Posterior cingulate gyrus (tissue), 11 donors: ENCODE measurements at places on chromosomes 3 and 15.

GRCh38 chr3:43071313-43071893, 34.5 kb downstream of the POMGNT2 start:
- no peak for DNase-seq

DNA sequence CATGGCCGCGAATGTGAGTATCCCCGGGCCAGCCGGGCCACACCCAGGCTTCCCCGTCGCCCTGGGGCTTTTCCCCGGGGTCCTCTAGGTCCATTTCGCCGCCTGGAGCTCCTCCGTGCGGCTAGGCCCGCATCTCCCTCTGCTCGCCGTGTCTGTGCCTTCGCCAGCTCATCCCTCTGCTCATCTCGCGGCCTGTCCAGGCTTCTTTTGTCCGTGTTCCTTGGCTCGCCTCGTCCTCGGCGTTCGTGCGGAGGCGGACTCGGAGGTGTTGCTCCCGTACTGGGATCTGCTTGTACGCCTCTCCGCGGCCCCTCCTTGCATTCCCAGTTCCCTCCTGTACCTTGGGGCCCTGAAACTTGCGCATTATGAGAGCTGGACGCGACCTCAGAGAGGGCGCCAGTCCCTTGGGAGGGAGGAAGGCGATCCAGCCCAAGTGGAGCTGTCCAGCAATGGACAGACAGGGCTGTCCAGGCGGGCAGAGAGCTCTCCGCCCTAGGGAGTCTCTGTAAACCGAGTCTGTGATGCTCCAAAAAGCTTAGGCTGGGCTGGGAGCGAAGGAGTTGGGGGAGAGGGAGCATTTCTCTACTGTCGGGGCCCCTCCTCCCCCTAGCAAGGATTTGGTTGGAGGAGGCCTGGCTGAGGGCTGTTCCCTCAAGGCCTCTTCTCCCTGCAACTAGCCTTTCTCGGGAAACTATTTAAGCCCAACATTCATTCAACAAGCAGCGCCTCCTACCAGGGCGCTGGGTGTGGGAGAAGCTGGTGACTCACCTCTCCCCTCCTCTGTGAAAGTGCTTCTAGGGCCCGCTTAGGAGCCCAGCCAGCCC, 553 bp downstream of the TMEM43 start:
- peak; percentile 42 for DNase-seq

- no peak for DNase-seq
Observed at GRCh38 chr3:58055314-58055713, 47.1 kb downstream of the FLNB start.

DNA sequence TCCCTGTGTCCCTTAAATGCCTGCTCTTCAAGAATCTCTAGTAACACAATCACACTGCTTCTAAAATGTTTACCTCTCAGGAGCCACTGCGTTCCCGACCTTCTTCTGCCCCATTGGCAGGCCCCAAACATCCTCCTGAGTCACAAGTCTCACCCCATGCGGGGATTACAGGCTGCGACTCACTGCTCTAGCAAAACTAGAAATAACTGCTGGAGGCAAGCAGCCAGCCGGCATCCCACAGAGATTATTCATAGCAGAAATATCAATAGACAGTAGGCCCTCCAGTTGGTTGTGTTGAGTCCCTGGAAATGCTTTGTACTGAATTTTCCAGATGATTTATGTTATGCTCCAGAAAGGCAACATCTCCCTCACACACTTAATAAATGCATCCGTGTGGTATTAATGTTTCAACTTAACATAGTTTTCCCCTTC, 64.8 kb downstream of the RFTN1 start:
- peak; percentile 51 for DNase-seq

- no peak for DNase-seq
Observed at GRCh38 chr3:123909785-123910184, 25.7 kb upstream of the MYLK start.
